ENCODE measurements at places on chromosomes 13 and 19. TPM values are rescaled to one million over a fixed set of nuclear protein-coding genes. Genes with fewer than 3 reads are reported as not detected.

DNA sequence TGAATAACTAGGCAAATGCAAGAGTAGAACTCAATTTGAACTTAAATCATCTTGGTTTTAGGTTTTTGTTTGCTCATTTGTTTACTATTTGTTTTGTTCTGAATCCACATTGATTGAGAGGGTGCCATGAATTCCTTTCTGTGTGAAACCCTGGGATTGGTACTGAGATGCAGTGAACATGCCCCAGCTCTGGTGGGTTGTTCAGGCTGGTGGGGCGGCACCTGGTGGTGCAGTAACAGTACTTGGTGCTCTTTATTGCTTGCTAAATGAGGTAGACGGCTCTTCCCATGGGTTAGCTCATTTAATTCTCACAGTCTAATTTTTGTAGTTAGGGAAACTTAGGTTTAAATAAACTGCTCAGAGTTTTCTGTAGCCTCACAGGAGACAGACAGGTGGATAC, 48.4 kb downstream of the WASF3 start:
- DNase-seq: no peak

- no peak for DNase-seq
Observed at GRCh38 chr13:62702502-62702901, 1286.9 kb upstream of the PCDH20 start.

GRCh38 chr19:48752496-48753365, at the start of gene FUT1:
TSS of gene FUT1 (minus strand) at chr19:48752641. CDS start at chr19:48751281, 1,360 bp downstream.
- no peak for DNase-seq

The PRR20E gene
- not detected for total RNA-seq

The SPACA4 gene
- not detected for total RNA-seq
